ENCODE measurements at places on chromosomes 7 and 10. TPM values are rescaled to one million over a fixed set of nuclear protein-coding genes. Genes with fewer than 3 reads are reported as not detected.

DNA sequence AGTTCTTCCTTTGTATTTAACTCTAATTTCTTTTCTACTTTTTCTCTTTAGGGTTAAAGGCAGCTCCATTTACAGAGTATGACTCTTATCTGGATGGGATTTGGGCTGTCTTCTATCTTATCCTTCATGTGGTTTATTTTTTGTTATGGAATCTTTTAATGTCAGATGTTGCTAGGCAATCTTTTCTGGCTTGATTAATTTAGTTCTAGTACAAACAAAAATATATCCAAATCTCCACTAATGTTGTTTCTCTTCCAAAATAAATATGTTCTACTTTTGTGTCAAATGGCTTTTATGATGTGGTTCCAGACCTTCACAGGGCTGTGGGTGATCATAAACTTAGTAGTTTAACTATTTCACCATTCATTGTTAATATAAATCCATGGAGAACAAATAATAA is 246.9 kb downstream of the AHR start:
- no peaks in the 10 kb centered on the region for H3K4me1 ChIP-seq
- H3K27me3 ChIP-seq = no peaks in the 10 kb centered on the region
- no peak overlapping the region for H3K4me3 ChIP-seq
- no peak for DNase-seq

DNA sequence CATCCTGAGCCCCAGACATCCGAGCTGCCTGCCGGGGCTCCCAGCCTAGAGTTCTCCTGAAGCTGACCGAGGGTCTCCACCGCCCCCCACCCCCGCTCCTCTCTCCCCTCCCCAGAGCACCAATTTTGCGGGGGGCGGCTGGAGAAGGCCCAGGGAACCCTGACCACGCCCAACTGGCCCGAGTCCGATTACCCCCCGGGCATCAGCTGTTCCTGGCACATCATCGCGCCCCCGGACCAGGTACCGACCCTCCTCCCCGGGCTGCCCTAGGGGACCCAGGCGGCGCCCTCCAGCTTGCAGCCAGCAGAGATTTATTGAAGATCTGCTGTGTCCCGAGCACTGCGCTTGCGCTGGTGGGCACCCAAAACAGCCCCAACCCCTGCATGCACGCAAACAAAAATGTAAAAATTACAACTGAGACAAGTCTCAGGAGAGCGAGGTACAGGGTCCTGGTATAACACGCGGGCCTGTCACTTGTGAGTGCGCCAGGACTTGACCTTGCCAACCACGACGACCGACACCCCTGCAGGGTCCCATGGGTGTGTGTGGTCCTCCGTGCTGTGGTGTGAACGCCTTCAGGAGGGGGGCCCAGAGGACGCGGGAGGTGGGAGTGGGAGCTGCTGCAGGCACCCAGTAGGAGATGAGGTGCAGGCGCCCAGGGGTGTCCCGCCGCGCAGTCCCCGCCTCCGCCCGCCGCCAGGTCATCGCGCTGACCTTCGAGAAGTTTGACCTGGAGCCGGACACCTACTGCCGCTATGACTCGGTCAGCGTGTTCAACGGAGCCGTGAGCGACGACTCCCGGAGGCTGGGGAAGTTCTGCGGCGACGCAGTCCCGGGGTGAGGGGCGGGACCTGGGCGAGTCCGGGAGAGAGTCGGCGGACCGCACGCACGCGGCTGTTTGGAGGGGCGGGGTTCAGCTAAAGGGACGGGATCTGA is 3.1 kb downstream of the PCOLCE start:
- H3K36me3 ChIP-seq = no peaks in the 10 kb centered on the region
- H3K4me1 ChIP-seq = peaks cover 23% of the 10 kb centered on the region
- peak overlapping the region; percentile 71 for H3K4me3 ChIP-seq
- H3K27me3 ChIP-seq = no peaks in the 10 kb centered on the region
- peak; percentile 62 for DNase-seq

- no peak for DNase-seq
- no peaks in the 10 kb centered on the region for H3K36me3 ChIP-seq
- no peaks in the 10 kb centered on the region for H3K4me1 ChIP-seq
- no peak overlapping the region for H3K4me3 ChIP-seq
Measured at GRCh38 chr10:56586461-56586891, 225.4 kb upstream of the ZWINT start.

Gene KCNIP2
- total RNA-seq = 2.7 TPM

- H3K4me3 ChIP-seq = no peak overlapping the region
- DNase-seq = no peak
- no peaks in the 10 kb centered on the region for H3K4me1 ChIP-seq
- no peaks in the 10 kb centered on the region for H3K36me3 ChIP-seq
- no peaks in the 10 kb centered on the region for H3K27me3 ChIP-seq
Measured at GRCh38 chr7:132446666-132447278, 129.5 kb downstream of the PLXNA4 start.

Gene TLX1
- not detected for total RNA-seq

Gene SLC26A5
- total RNA-seq = 0.88 TPM

Gene ARHGAP22
- total RNA-seq = 9.3 TPM

DNA sequence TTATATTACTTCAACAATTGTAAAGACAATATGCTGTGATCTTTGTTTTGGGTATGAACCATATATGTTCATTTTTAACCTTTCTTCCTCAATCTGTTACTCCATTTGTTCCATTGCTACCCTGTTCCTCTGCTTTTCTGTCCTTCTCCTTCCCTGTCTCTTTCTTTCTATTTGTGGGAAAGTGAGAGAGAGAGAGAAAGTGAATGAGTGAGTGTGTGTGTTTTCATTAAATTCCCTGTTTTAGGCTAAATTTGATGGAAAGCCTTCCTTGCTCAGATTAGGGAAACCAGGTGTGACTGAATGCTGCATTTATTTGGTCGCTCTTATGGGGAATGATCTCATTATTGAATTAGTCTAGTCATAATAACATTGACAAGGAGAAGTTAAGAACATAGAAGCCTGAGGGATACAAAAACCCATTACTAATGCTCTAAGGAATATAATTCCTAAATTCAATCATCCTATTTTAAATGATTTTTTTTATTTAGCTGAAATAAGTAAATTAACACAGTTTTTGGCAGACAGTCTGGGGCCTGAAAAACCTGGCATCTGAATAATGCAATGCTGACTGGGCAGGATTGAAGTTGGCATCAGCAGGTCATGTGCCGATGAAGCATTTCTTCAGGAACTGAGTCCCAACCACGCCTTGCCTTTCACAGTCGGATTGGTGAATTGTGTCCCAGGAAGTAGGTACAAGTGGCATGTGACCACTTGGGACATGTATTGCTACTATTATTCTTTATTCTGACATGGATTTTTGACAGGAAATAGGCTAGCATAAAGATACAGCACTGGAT is 117.6 kb upstream of the LRGUK start:
- no peaks in the 10 kb centered on the region for H3K4me1 ChIP-seq
- DNase-seq = no peak
- no peaks in the 10 kb centered on the region for H3K36me3 ChIP-seq
- H3K27me3 ChIP-seq = no peaks in the 10 kb centered on the region
- H3K27ac ChIP-seq = no peak overlapping the region
- no peak overlapping the region for H3K4me3 ChIP-seq
